Right atrium auricular region (tissue), 2 donors: ENCODE measurements at places on chromosomes 5 and 9. TPM values are rescaled to one million over a fixed set of nuclear protein-coding genes. Genes with fewer than 3 reads are reported as not detected.
A peak's percentile ranks its signal among the peaks of the same experiment; 100 is the strongest.

Gene SV2C
- 0.04 TPM for total RNA-seq

Gene LPCAT1
- total RNA-seq: 13.2 TPM

Gene HARS1
- 33.9 TPM for total RNA-seq

Gene SHC3
- 1.7 TPM for total RNA-seq

Gene DEPDC1B
- total RNA-seq: 0.16 TPM

GRCh38 chr5:96195123-96195522 lies 233.5 kb upstream of the ELL2 start:
- no peak overlapping the region for H3K4me3 ChIP-seq
- no peak for DNase-seq
- H3K27me3 ChIP-seq: no peaks in the 10 kb centered on the region
- no peaks in the 10 kb centered on the region for H3K4me1 ChIP-seq
- H3K36me3 ChIP-seq: no peaks in the 10 kb centered on the region

DNA sequence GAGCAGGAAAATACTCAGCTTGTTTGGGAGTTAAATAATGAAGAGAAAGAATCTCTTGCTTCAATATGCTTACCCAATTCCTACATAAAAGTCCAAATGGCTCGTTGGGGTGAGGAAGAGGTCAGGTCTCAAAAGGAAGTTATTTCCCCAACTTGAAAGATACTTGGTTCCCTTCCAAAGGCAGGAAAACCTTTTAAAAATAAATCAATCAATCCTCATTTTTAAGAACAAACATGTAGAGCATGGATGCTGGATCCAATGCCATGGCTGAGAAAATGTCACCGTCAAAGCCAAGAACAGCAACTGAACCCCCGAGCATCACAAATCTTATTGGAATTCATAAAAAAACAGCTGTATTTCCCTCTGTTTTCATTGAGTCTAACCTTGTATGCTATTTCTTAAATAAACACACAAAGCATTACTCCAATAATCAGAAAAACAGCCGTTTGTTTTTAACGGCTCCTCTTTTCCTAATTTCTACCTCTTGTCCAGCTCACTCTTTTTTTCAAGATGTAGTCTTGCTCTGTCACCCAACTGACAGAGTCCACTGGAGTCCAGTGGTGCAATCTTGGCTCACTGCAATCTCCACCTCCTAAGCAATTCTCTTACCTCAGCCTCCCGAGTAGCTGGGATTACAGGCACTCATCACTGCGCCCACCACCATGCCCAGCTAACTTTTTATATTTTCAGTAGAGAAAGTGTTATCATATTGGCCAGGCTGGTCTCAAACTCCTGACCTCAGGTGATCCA lies 140.7 kb downstream of the GNA14 start:
- H3K27me3 ChIP-seq: no peaks in the 10 kb centered on the region
- H3K4me3 ChIP-seq: no peak overlapping the region
- H3K4me1 ChIP-seq: no peaks in the 10 kb centered on the region
- no peak for DNase-seq
- peak overlapping the region; percentile 28 for H3K27ac ChIP-seq

DNA sequence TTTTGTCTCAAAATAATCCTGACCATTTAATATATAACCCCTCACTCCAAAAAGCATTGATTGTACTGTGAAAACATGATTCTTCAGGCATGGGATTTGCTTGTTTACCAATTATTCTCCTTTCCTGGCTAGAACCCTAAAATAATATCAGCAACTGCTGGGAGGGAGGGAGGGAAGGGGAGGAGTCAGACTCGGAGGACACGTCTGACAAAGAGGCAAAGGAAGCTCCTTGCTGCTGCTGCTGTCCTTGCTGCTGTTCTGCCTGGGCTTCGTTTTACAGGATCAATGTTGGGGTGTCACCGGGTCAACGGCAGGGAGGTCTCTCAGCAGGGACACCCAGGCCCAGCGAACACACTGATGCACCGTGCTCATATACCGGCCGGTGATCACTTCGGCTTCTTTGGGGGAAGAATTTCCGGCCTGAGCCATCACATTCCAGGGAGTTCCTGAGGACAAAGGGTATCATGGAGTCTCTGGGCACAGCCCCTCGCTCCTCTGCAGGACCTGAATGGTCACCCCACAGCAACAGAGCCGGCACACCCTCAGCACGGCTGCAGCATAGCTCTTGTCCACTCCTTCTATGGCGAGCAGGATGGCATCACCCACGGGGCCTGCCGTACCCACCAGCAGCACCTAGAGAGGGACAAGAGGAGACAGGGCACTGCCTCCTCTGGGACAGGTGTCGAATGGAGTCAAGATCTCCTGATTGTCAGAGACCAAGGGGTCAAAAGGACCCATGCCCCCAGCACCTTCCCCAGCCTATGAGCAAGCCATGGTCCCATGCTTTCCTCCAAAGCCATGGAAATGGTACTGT lies 27.9 kb downstream of the MED10 start:
- no peak overlapping the region for H3K27ac ChIP-seq
- no peak overlapping the region for H3K4me3 ChIP-seq
- no peaks in the 10 kb centered on the region for H3K36me3 ChIP-seq
- H3K4me1 ChIP-seq: no peaks in the 10 kb centered on the region

- no peaks in the 10 kb centered on the region for H3K36me3 ChIP-seq
- no peak for DNase-seq
- H3K4me3 ChIP-seq: no peak overlapping the region
- no peaks in the 10 kb centered on the region for H3K4me1 ChIP-seq
Observed at GRCh38 chr9:36898431-36899020, 135.5 kb downstream of the PAX5 start.

GRCh38 chr5:167947306-167947705 lies 344.1 kb upstream of the WWC1 start:
- no peaks in the 10 kb centered on the region for H3K36me3 ChIP-seq
- DNase-seq: no peak
- H3K4me1 ChIP-seq: no peaks in the 10 kb centered on the region
- H3K27ac ChIP-seq: peak overlapping the region; percentile 78

GRCh38 chr9:83007521-83008300 lies 55.2 kb downstream of the RASEF start:
- no peak overlapping the region for H3K4me3 ChIP-seq
- H3K27ac ChIP-seq: no peak overlapping the region
- no peaks in the 10 kb centered on the region for H3K27me3 ChIP-seq

- no peak overlapping the region for H3K4me3 ChIP-seq
- no peaks in the 10 kb centered on the region for H3K36me3 ChIP-seq
Observed at GRCh38 chr9:123417289-123418051, 61.5 kb downstream of the CRB2 start.

DNA sequence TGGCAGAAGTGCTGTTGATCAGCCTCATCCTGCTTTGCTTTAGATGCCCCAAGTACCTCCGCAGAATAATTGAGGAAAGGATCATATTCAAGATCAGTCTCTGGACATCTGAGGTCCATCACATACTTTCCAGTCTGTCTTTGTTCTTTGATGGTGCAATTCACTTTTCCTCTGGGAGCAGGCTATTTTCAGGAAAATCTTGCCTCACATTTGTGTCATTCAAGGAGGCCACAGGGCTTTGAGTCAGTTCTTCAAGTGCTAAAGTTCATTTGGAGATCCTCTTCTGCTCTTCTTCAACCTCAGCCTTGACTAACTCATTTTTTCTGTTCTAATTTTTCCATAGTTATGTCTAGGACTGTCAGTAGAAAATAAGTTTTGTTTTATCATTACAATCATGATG lies 18.6 kb downstream of the EQTN start:
- H3K36me3 ChIP-seq: no peaks in the 10 kb centered on the region
- no peak overlapping the region for H3K4me3 ChIP-seq
- no peak for DNase-seq
- no peak overlapping the region for H3K27ac ChIP-seq

DNA sequence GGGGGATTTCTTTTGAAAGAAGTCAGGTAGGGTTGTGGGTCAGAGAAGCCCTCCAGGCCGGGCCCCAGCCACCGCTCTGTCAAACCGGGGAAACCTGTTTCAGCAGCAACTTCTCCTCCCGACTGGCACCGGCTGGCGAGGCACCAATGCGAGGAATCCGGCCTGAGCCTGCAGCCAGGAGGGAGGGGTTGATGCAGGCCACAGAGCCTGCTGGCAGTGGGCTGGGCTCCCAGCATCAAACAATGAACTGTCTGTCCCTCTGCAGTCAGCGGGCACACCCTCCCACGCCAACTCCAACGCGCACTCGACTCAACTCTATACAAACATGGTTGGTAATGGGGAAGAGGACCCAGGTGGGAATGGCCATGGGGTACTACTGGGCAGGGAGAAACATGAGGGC lies 12.1 kb downstream of the PCDH1 start:
- H3K27ac ChIP-seq: no peak overlapping the region
- H3K4me1 ChIP-seq: peaks cover 14% of the 10 kb centered on the region
- no peaks in the 10 kb centered on the region for H3K27me3 ChIP-seq

DNA sequence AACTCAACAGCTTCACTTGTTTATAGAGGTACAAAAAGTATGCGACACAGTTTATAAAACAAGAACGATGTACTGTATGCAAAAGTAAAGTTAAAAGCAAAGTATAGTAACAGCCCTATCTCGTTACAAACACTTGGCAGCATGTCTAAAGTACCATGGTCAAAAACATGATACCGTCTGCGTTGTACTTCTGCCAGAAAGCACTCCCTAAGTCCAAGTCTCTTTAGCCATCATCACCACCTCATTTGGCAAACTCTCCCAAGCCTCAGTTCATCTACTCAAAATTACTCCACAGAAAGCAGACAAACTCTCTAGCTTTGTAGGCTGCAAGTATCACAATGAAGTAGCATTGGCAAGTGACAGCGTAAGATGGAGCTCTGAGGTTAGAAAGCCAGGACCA lies 73.4 kb downstream of the NFIB start:
- H3K27me3 ChIP-seq: no peaks in the 10 kb centered on the region
- H3K27ac ChIP-seq: peak overlapping the region; percentile 38
- H3K36me3 ChIP-seq: no peaks in the 10 kb centered on the region
- no peaks in the 10 kb centered on the region for H3K4me1 ChIP-seq
- H3K4me3 ChIP-seq: no peak overlapping the region

- H3K27ac ChIP-seq: no peak overlapping the region
- no peak overlapping the region for H3K4me3 ChIP-seq
- H3K4me1 ChIP-seq: no peaks in the 10 kb centered on the region
- DNase-seq: no peak
- H3K27me3 ChIP-seq: no peaks in the 10 kb centered on the region
Observed at GRCh38 chr9:29806937-29807618, 2233.8 kb upstream of the C9orf72 start.

DNA sequence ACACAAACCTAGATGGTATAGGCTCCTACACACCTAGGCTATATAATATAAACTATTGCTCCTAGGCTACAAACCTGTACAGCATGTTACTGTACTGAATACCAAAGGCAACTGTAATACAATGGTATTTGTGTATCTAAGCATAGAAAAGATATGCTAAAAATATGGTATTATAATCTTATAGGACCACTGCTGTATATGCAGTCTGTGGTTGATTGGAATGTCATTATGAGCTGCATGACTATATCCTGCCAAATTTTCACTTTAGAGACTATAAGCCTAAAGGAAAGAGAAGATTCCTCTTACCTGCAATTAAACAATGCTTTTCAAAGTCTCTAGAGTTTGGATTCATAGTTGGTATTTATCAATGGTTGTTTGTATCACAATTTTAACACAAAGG lies 24.7 kb upstream of the ACOT12 start:
- no peak for DNase-seq
- no peaks in the 10 kb centered on the region for H3K4me1 ChIP-seq
- peaks cover 5% of the 10 kb centered on the region for H3K36me3 ChIP-seq
- no peak overlapping the region for H3K27ac ChIP-seq
- no peaks in the 10 kb centered on the region for H3K27me3 ChIP-seq
- no peak overlapping the region for H3K4me3 ChIP-seq

GRCh38 chr5:83256091-83256780 lies 178.9 kb downstream of the XRCC4 start:
- H3K4me1 ChIP-seq: no peaks in the 10 kb centered on the region
- no peaks in the 10 kb centered on the region for H3K36me3 ChIP-seq
- no peak for DNase-seq
- H3K27ac ChIP-seq: no peak overlapping the region
- no peak overlapping the region for H3K4me3 ChIP-seq

DNA sequence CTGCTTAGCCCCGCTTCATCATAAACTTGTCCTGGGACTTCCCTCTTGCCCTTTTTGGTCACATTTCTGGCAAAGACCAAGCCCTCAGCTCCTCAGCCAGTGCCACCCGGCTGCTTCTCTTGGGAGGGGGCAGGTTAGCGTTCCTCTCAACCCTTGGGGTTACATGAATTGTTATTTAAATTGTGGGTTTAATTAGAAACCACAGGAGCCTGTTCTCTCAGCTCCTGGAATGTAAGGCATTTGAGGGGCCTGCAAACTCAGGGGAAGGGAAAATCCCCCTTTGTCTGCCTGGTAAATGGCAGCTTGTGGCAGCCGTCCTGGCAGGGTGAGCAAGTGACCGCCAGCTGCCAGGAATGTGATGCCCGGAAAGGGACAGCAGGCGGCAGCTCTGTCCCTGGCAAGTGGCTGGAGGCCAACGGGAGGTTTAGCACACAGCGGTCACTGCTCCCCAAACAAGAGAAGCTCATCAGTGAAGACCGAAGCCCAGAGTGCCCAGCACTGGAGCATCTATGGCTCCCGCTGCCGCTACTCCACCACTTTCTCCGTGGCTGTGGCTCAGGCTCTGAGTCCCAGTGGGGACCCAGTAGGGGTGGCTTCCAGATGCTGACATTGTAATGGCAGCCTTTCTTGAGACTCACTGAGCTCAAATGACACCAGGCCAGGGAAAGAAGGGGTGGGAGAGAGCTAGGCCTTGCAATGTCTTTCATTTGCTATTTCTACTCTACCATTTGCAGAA lies 51.7 kb downstream of the SHB start:
- no peak for DNase-seq
- H3K36me3 ChIP-seq: peaks cover 7% of the 10 kb centered on the region
- peak overlapping the region; percentile 54 for H3K27ac ChIP-seq
- H3K27me3 ChIP-seq: no peaks in the 10 kb centered on the region

DNA sequence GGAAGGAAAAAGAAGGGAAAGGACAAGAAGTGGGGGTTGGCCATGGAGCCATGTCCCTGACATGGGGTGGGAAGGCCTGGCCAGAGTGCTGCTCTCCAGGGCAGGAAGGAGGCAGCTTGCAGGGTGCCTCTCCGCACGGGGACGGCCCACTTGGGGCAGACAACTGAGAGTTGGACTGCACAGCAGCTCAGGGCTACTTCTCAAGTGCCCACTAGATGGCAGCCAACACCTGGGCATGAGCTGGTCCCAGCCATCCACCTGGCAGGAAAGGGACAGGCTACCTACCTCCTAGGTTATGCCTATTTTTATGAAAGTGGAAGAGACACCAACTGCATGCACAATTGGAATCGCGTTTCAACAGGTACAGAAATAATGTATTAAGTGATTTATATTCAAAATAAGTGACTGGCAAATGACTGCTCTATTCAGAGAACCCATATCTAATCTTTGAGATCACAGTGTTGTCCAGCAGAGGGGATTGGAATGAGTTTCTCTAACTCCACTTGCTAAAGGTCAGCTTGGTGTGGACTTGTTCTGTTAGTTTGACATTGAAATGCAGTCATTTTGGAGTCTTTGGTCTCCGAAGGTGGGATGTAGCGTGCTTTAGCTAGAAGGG lies 113.4 kb downstream of the SYK start:
- no peak overlapping the region for H3K4me3 ChIP-seq
- no peaks in the 10 kb centered on the region for H3K36me3 ChIP-seq
- peak; percentile 78 for DNase-seq
- no peak overlapping the region for H3K27ac ChIP-seq

GRCh38 chr9:81565609-81566008 lies 123.7 kb downstream of the TLE1 start:
- H3K27me3 ChIP-seq: no peaks in the 10 kb centered on the region
- DNase-seq: no peak
- no peak overlapping the region for H3K4me3 ChIP-seq
- no peak overlapping the region for H3K27ac ChIP-seq
- no peaks in the 10 kb centered on the region for H3K4me1 ChIP-seq
